ENCODE measurements at places on chromosomes 6 and 20. TPM values are rescaled to one million over a fixed set of nuclear protein-coding genes. Genes with fewer than 3 reads are reported as not detected.

Gene GJA1
- total RNA-seq: 209 TPM

Gene C20orf202
- total RNA-seq: 0.77 TPM

Gene SIRPD
- total RNA-seq: not detected

Gene SMOC2
- total RNA-seq: 56.6 TPM

Gene CYB5R4
- total RNA-seq: 17.2 TPM
